Suprapubic skin (tissue), 4 donors: ENCODE measurements at places on chromosomes 2 and 18. TPM values are rescaled to one million over a fixed set of nuclear protein-coding genes. Genes with fewer than 3 reads are reported as not detected.

- H3K4me3 ChIP-seq, result no peak overlapping the region
- DNase-seq, result no peak
- H3K27ac ChIP-seq, result no peak overlapping the region
- H3K4me1 ChIP-seq, result no peaks in the 10 kb centered on the region
- H3K36me3 ChIP-seq, result no peaks in the 10 kb centered on the region
Observed at GRCh38 chr2:118689456-118689855, 158.0 kb downstream of the EN1 start.

- no peak overlapping the region for H3K4me3 ChIP-seq
- no peak overlapping the region for H3K27ac ChIP-seq
- H3K36me3 ChIP-seq, result no peaks in the 10 kb centered on the region
- no peak for DNase-seq
- H3K27me3 ChIP-seq, result peaks cover 100% of the 10 kb centered on the region
Observed at GRCh38 chr2:72921088-72921851, 4.0 kb downstream of the EMX1 start.

- no peak overlapping the region for H3K4me3 ChIP-seq
- no peak overlapping the region for H3K27ac ChIP-seq
- no peak for DNase-seq
- H3K36me3 ChIP-seq, result no peaks in the 10 kb centered on the region
- no peaks in the 10 kb centered on the region for H3K27me3 ChIP-seq
- H3K4me1 ChIP-seq, result no peaks in the 10 kb centered on the region
Observed at GRCh38 chr2:203775684-203776083, 69.2 kb downstream of the CD28 start.

- H3K4me3 ChIP-seq, result no peak overlapping the region
- no peak for DNase-seq
- H3K27ac ChIP-seq, result no peak overlapping the region
- no peaks in the 10 kb centered on the region for H3K36me3 ChIP-seq
- peaks cover 23% of the 10 kb centered on the region for H3K4me1 ChIP-seq
Observed at GRCh38 chr2:207501802-207502576, 27.8 kb upstream of the CREB1 start.

DNA sequence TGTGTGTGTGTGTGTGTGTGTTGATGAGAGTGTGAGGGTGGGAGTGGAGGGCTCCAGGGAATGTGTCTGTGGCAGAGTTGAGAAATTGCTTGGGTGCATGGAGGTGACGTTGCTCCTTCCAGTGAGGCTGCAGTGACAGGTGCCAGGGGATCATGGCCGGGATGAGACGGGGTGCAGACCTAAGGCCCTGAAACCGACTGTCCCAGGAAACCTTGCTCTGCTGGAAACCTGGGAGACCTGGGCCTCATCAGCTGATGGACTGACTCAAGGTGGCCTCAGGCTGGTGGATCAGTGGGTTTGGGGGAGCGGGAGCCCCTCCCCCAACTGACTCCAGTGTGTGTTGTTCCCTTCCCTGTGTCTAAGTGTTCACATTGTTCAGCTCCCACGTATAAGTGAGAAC lies 56.6 kb downstream of the INHBB start:
- no peaks in the 10 kb centered on the region for H3K4me1 ChIP-seq
- H3K36me3 ChIP-seq, result no peaks in the 10 kb centered on the region
- H3K27ac ChIP-seq, result no peak overlapping the region
- peak; percentile 52 for DNase-seq

Gene SPDYA
- 0.76 TPM for total RNA-seq

Gene EML6
- total RNA-seq, result 3.3 TPM

Gene ASNSD1
- 34.8 TPM for total RNA-seq

Gene KCNE4
- total RNA-seq, result 2.0 TPM
